CD4-positive, alpha-beta T cell treated with Interleukin-6 at 100 ng/mL for 8 hours (primary cell): ENCODE measurements at places on chromosomes 7 and 10.
A peak's percentile ranks its signal among the peaks of the same experiment; 100 is the strongest.

- DNase-seq: no peak
These were observed 104.9 kb downstream of the ADK start for GRCh38 chr10:74255888-74256357.

GRCh38 chr10:8830876-8831275, 776.4 kb downstream of the GATA3 start:
- no peak for DNase-seq

DNA sequence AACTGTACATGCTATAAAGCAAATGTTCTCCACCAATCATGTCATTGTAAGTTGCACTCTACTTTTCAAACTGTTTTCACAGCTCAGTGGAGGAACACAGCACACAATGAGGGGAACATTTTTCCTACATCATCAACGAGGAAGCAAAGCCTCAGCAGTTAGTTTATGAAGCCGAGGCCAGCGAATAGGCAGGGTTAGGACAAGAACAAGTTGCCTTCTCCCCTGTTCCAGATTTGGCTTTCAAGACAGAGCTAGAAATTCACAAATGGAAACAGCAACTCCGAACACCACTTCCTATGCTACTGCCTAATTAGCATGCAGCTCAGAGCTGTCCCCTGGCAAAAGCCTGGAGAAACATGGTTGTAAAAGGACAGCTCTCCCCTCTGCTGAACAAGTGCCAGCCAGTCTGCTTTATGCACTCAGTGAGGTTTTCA, 19.8 kb downstream of the ITGB8 start:
- DNase-seq: no peak

- DNase-seq: no peak
These were observed 163.3 kb downstream of the SVIL start for GRCh38 chr10:29471544-29471859.

DNA sequence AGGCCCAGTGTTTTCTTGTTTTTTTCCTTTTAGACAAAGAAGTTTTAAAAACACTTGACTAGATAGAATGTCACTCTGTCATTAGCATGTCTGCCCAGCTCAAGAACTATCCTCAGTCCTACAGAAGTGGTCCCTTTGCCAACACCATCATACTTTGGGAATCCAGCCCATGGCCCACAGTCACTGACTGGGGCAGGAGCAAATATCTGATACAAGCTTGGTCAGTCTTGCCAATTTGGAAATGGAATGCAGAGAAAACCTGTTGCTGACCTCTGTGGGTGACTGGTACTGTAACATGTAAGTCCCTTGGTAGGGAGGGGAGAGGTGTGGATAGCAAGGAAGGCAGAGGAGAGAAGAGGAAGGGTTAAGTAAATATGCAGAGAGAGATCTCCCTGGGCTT, 47.8 kb downstream of the IPMK start:
- no peak for DNase-seq

GRCh38 chr7:29190349-29191045, 4.1 kb upstream of the CHN2 start:
- no peak for DNase-seq

DNA sequence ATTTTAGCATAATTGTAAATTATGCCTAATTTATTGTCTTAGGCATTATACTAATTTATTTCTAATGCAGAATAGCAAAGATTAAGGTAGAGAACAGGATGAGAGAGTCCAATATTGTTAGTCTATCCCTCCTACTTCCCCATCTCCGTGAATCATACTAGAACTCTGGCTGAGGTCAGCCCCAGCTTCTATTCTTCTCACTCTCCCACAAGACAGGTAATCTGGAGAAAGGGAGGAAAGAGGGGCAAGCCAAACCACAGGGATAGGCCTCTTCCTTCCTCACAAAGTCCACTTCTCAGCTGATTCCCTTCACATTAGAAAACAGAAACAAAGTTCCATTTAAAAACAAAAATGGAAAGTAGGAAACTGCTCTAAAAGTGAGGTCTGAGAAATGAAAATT, 117.5 kb upstream of the LAMB4 start:
- no peak for DNase-seq

GRCh38 chr7:43010061-43010460, 77.9 kb downstream of the MRPL32 start:
- no peak for DNase-seq

DNA sequence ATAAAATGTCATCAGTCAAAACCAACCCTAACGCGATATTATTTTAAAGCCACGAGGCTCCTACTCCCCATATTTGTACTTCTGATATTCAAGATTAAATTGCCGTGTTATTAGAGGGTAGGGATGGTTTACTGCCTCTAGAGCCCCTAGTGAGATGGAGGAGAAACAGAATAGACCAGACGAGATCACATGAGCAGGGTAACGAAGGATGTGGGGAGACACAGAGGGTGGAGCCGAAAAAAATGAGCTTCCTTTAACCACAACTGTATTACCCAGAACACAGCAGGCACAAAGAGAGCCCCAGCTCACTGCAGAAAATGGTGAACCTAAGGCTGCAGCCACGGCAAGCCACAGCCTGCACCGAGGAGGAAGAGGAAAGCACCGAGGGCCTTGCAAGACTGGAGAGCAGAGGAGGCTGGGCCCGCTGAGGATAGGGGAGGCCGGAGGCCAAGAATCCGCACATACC, 14.3 kb downstream of the ZC3HAV1 start:
- peak; percentile 90 for DNase-seq

- no peak for DNase-seq
These were observed 324.7 kb upstream of the NPVF start for GRCh38 chr7:25552998-25553397.

DNA sequence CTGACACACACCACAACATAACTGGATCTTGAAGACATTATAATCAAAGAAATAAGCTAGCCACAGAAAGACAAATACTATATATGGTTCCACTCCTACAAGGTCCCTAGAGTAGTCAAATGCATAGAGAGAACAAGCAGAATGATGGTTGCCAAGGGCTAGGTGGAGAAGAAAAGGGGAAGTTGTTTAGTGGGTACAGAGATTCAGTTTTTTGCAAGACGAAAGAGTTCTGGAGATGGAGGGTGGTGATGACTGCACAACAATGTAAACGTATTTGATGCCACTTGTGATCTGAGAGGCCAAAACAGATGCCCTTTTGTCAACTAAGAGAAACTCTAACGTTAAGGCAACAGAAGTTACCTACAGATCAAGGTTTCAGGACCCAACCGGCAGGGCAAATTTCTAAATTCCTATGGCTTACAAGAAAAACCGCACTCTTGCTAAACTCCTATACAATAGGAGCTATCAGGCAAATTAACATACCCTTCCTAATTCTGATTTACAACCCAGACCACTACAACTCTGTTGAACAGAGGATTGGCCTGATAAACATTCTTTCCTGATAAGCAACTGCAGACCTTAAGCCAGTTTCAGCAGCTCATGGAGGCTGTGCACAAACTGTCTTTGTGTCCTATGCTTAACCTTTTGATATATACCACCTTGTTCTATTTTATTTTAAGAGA, 69.0 kb downstream of the FAM107B start:
- DNase-seq: no peak

DNA sequence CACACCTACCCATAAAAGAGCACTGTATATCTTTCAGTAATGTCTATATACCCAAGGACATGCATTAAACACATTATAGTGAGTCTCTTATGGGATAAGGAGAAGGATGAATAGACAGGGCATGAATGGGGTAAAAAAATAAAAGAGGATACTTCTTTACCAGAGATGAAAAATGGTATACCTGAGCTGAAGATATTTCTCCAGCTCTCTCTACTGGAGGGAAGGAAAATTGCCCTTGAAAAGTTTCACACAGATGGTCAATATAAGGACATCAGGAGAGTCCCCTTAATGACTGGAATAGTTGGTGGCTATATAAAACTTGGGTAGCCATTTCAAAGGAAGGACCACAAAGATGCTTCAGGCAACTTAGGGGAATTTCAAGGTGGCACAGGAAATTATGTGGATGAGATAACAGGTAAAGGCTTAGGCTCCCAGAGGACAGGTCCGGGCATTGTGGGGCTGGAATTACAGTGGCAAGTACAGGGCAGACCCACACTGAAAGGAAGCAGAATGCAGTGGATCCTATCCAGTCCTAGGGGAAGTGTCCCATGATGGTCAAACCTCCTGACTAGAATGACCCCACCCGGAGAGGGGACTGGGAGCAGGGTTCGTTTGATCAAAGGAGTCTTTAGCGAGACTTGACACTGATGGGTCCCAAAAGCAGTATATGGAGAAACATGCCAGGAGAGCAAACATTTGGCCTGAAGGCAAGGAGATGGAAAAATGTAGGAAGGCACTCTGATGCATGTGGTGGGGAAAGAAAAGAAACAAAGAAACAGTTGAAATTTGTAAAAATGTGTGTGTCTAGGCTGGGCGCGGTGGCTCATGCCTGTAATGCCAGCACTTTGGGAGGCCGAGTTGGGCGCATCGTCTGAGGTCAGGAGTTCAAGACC, 35.6 kb downstream of the PLAU start:
- no peak for DNase-seq

DNA sequence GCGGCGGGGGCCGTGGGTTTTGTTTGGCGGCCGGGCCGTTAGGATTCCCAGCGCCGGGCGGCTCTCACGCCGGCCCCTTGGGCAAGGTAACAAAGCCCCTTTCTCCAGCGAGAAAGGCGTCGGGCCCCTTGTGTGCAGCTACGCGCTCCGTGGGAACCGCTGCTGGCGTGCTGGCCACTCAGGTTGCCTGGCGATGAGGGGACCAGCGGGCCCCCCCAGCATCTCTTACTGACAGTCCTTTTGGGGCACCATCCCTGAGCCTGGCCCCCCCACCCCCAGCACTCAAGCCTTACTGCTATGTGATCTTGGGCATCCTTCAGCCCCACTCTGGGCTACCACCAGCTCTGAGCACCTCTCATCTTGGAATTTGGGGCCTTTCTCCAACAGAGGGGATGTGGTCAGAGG, 1.8 kb downstream of the LFNG start:
- DNase-seq: no peak

DNA sequence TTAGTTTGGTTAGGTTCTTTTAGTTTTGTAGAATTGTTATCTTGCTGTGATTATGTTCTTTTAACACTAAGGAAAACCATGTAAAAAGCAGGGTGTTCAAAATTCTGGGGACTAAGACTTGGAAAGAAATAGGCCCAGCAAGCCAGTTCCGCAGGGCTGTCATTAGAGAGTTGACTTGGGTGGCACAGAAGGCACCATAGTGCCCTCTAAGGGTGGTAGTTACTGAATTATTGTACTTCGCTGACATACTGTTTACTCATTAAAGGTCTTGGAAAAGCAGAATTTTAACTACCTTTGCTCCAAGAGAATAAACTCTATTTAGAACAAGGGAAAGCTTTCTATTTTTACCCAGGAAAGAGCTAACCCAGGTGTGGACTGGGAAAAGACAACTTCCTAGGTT, 86.5 kb downstream of the OTUD1 start:
- no peak for DNase-seq

GRCh38 chr7:128863433-128863989, 855 bp downstream of the ATP6V1F start:
- DNase-seq: peak; percentile 22

DNA sequence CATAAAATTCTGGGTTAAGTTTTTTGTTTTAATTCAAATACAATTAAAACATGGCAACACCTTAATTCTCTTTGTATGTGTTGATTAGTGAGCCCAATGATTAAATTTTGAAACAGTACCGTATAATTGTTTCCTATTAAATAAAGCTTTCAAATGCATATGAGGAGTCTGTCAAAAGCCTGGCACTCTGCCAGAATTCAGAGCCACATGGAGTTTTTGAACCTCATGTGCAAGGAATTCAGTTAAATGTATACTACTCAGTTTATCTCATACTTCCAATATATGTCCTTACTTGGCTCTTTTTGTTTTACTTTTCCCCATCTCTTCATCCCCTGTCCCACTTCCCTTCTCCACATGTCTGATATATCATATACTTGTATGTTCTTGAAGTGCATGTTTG, 165.6 kb upstream of the FAM3C start:
- no peak for DNase-seq

DNA sequence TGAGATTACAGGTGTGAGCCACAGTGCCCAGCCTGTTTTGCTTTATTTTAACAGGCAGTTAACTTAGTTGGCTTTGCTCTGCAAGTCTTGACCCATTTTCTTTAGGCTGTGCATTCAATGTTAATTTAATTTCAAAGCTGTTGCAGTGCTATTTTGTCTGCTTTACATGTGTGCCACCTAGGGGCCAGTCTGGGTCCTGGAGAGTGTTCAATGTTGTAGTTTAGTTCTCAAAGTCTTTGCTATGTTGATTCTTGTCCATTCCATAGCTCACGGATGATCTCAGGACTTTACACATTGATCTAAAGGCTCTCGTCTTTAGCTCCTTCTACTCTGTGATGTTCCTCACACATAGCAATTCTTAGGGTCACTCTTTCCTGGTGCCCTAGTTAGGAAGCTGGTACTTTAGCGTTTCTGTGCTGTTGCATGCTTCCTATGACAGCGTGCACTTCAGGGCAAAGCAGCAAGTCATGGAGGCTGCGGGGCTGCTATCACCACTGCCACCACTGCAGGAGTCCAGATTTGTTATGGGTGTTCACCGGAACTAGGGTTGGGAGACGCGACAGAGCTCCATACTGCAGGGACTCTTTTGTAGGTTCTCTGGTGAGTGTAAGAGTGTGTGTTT, 16.4 kb upstream of the ABCA13 start:
- DNase-seq: peak; percentile 20

GRCh38 chr10:71635251-71635866, 84.2 kb downstream of the C10orf105 start:
- no peak for DNase-seq

GRCh38 chr10:122282253-122282671, 11.2 kb downstream of the BTBD16 start:
- no peak for DNase-seq

- no peak for DNase-seq
These were observed 891.1 kb upstream of the GHITM start for GRCh38 chr10:83248106-83248631.

GRCh38 chr10:74823791-74824183, 2.6 kb upstream of the KAT6B start:
- DNase-seq: no peak

GRCh38 chr10:123870260-123870659, 21.3 kb downstream of the CPXM2 start:
- no peak for DNase-seq

- no peak for DNase-seq
These were observed 135.7 kb downstream of the LCOR start for GRCh38 chr10:96967847-96968246.

GRCh38 chr7:68680235-68680872, 917.9 kb upstream of the AUTS2 start:
- no peak for DNase-seq

DNA sequence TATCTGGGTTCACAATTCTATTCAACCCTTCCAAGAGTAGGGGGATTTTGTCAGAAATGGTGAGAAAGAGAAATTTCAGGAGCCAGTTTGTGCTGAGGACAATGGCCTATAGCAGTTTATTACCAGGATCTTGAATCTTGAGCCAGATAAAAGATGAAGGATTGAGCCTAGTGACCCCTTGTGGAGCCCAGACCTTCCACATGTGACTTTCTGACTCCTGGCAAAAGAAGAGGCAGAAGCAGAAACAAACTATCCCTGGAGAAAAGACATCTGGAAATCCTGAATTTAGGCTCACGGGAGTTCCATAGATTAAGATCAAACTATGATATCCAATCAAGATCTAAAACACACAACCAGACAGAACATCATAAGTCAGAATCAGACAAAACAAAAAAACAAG, 60.9 kb upstream of the CHRM2 start:
- DNase-seq: no peak
